Nephron progenitor cell (in vitro differentiated cells): ENCODE measurements at places on chromosomes 5 and 9.

- no peak for DNase-seq
Measured at GRCh38 chr5:87277279-87277835, 9.7 kb downstream of the RASA1 start.

DNA sequence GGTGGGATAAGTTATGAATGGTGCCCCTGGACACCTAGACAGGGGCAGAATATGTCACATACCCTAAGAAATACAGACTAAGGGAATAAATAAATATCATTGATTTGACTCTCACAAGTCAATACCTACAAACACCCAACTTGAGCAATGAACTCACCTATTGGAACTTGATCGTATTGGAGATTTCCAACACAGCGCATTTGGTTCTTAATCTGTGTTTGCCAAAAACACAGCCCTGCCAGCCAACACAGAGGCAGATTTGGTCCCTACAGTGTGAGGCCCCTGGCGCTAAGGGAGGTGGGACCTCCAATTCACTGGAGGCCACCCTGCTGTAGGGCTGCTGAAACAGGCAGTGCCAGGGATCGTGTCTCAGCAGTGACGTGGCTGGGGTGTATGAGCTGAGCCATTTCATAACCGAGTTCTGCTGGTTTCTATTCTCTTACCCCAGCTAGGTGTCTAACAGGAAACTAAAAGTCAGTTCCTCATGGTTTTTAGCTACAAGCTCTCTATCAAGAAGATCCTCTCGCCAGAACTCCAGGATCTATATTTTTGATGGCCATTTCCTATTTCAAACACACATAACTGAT is 84.5 kb downstream of the SLC1A1 start:
- no peak for DNase-seq

DNA sequence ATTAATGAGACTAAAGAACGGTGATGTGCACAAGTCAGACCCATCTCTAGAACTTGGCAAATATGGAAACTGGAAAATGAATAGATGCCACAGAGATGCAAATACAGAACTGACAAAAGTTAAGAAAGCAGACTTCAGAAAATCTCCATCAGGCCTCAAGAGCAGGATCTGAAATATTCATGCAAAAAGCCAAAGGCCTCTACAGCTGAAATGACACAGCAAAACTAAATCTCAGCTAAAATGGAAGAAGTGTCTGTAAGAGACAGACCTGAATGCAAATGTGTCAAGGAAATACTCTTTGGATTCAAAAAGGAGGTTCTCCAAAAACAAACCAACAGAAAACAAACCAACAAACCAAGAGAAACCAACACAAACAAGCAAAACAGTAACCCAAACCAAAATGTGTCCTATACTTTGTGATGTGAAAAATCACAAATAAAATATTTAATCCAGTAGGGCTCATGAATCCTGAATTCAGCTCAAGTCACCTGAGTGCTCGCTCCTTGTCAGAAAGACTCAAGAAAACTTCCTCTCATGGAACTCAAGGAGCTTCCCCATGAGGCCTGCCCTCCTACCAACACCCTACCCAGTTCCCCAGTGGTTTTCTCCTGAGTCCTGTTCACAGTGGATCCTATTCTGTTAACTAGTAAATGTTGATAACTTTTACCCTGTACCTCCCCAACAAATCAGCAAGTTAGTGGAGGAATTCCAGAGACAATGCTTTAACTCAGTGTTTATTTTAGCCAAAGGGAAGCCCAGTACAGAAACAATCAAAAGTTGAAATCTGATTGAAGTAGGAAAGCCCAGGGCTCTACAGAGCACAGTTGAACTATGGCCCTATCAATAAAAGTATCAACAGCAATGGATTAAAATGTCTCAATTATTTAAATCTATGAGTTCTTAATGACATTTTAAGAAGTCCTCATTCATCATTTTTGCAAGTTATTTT is 14.6 kb downstream of the MRPS27 start:
- DNase-seq = no peak

DNA sequence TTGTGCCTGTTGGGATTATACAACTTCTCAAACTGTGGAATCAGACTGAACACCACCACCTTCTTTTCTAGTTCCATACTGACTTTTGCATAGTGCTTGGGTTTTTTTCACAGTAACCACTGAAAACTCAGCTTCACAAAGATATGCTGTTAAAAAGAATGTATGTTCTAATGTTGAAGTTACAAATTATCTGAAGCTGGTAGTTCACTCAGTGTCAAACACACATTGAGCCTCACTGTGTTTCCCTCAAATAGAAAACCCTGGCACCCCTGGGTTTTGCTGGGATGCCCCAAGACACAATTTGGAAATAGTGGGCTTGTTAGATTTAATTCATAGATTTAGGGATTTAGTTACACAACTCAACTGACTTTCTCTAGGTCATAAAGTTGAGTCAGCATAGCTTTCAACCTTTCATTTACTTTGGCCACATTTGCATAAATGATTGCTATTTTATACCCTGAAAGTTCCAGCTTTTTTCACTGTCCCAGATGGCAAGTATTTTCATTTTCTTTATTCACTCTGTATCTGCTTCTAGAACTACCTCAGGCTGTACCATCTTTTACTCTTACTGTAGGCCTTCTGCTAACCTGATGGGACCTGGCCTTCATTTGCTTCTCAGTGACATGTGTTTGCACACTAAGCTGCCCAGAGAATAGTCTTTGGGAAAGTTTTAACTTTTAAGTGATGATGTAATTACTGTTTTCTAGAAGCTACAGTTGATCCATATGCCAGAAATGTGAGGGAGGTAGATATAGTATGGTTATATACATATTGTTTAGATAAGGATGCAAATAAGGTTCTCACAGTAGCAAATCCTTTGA is 115.1 kb downstream of the CDC42SE2 start:
- no peak for DNase-seq

- no peak for DNase-seq
Measured at GRCh38 chr5:106321242-106321641, 1349.5 kb downstream of the EFNA5 start.

GRCh38 chr9:134698587-134699342 is 57.2 kb downstream of the COL5A1 start:
- peak; percentile 89 for DNase-seq

DNA sequence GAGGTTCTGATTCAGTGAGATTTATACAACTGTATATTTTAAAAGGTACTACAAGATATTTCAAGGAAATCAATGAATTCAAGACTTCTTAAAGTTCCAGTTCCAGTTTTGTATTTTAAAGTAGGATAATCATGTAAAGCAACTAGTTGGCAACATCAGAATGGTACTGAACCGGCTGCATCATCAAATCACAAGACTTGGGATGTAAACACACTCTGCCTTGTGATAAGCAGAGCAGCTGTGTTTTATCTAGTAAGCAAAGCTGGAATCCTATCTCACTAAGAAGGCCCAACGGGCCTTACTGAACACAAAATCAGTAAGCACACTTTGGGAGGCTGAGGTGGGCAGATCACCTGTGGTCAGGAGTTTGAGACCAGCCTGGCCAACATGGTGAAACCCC is 327.2 kb upstream of the NREP start:
- DNase-seq = no peak

GRCh38 chr5:172952034-172952511 is 7.2 kb upstream of the RPL26L1 start:
- no peak for DNase-seq

- no peak for DNase-seq
Measured at GRCh38 chr5:100590867-100591266, 55.7 kb downstream of the FAM174A start.

GRCh38 chr9:71479621-71480020 is 288.7 kb downstream of the CEMIP2 start:
- no peak for DNase-seq

- no peak for DNase-seq
Measured at GRCh38 chr9:111992523-111992922, 95.9 kb downstream of the UGCG start.

GRCh38 chr5:157282150-157282549 is 16.2 kb downstream of the CYFIP2 start:
- no peak for DNase-seq

DNA sequence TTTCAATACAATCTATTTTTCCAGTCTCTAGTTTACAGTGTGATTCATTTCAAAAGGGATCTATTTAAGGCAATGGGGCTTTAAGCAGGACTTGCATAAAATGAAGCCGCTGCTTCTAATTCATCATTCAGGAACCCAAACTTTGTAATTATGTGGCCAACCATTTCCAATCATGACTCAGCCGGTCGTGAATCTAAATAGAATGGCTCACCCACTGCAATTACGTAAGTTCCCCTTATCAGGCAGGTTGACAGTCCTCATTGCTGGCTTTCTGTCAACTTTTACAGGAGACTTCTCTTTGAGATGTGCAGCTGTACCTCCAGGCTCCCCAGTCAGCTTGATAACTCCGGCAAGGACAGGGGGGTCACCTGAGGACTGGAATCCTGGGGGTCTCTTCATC is 152.8 kb upstream of the DAP start:
- no peak for DNase-seq

GRCh38 chr5:115289104-115289503 is 7.3 kb downstream of the CCDC112 start:
- no peak for DNase-seq

DNA sequence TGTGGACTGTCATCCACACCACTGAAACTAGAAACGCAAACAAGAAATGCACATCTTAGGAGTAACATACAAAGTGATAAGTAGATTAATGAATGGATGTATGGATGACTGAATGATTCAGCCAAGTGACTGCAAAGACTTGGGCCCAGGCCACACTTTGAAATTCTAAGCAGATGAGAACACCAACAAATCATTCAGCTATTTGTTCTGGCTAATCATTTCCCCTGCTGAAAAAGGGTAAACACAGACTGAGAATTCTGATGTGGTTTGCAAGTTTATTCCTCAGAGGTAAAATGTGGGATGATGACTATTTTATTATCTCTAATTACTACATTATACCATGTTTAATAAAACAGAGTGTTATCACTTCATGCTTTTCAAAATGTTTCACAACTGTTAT is 163.2 kb upstream of the ADAMTS16 start:
- no peak for DNase-seq

- no peak for DNase-seq
Measured at GRCh38 chr9:84703793-84704192, 34.3 kb downstream of the NTRK2 start.

GRCh38 chr5:16935231-16936149 is 598 bp downstream of the MYO10 start:
- peak; percentile 74 for DNase-seq

DNA sequence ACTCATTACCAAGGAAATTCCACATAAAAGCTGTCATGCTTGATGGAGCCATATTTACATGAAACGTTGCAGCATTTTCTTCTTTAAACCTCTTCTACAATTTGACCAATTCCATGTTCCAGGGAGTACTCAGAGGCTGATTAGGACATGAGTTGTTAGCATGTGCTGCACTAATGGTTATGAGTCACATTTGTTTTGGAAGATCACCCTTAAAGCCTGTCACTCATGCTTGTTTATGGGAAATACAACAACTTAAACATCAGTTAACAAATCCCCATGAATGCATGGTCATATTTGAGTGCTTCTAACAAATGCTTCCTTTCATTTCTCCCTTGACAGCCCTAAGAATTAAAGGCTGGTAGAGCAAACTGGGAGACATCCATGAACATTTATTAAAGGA is 156.1 kb downstream of the GHR start:
- no peak for DNase-seq
